ENCODE measurements at places on chromosomes 3 and 15.

DNA sequence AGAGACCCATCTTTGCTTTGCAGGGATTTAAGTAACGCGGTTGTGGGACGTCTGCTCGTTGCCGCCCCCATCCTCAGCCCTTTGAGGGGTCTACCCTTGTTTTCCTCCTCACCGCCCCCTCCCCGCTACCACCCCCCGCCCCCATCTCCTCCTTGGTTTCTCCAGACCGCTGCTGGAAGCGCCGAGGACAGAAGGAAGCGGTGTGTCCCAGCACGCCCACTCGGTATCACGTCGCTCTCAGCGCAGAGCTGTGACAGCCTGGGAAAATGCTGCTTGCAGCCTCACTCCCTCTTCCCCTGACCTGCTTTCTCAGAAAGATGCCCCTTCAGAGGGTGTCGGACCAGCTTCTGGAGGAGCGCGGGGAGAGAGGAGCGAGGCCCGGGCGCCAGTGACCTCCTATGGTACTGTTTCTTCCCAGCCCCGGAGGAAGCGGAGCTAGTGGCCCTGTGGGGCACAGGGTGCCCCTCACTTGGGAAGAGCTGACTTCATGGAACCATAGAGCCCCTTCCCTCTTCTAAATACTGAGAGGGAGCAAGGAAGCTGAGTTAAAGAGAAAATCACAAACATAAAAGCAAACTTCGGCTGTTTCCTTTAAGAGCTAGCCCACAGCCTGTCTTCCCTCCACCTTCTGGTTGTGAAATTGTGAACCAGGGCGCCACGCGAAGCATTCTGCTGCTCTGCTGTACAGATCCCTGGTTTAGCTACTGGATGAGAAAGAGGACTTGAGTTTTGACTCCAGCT, 698 bp downstream of the IL1RAP start:
- peak; percentile 51 for DNase-seq

- no peak for DNase-seq
Observed at GRCh38 chr15:34808016-34808415, 12.7 kb upstream of the ACTC1 start.

- no peak for DNase-seq
Observed at GRCh38 chr3:102470066-102470465, 35.3 kb downstream of the ZPLD1 start.

DNA sequence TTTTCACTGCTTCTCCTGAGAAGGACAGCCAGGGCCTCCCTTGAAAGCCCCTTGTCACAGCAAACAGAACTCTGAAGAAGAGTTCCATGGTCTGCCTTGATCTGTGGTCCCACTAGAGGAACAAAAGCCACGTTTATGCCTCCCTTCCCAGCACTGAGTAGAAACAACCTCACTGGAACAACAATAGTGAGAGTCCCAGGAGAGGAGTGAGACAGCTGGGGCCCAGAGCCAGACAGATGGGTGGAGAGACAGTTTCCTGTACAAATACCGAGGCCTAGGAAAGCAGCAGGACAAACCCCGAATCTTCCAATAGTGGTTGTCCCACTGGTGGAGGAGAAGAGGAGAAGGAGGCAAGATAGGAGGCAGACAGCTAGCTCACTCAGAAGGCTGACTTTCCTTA, 106.1 kb downstream of the WDR76 start:
- DNase-seq = no peak

- peak; percentile 89 for DNase-seq
Observed at GRCh38 chr15:90956274-90957030, 1.8 kb downstream of the RCCD1 start.

GRCh38 chr15:93088981-93089726, at the start of gene RGMA:
RGMA (minus strand) TSS chr15:93089211; CDS start chr15:93088932, 279 bp downstream.
- DNase-seq = peak; percentile 71

GRCh38 chr3:34109846-34110245, 311.4 kb downstream of the PDCD6IP start:
- no peak for DNase-seq

- no peak for DNase-seq
Observed at GRCh38 chr3:59752925-59753324, 703.1 kb upstream of the CFAP20DC start.

GRCh38 chr3:30042274-30042859, 564.0 kb upstream of the TGFBR2 start:
- DNase-seq = peak; percentile 47

DNA sequence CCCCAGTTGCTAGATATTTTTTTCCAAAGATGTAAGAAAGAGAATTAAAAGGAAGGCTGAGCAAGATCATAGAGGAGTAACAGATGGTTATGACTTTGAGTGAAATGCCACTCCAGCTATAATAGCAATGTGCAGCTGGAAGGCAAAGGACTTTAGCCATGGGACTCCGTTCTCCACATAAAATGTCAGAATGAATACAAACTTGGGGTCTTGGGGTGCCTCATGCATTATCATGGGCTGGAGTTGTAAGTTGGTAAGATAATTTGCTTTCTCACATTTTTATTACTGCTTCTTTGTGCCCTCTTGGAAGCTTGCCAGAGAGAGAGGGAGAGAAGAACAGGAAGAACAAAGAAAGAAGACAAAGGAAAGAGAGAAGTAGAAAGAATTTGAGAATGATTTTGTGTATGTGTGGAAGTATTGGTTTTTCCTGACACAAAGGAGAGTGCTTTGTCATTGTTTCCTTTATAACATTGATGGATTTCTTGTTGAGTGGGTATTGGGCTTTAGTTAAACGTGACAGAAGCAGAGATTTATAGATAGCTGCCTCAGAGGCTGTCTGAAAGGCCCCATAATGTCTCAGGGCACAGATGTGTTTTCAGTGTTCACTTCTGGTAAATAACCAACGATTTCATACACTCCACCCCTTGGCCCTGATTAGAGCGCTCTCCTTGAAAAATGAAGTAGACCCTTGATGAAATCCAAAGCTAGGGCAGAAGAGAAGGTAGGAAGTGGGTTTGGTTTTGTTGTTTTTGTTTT, 715.3 kb downstream of the NR2F2 start:
- DNase-seq = no peak

DNA sequence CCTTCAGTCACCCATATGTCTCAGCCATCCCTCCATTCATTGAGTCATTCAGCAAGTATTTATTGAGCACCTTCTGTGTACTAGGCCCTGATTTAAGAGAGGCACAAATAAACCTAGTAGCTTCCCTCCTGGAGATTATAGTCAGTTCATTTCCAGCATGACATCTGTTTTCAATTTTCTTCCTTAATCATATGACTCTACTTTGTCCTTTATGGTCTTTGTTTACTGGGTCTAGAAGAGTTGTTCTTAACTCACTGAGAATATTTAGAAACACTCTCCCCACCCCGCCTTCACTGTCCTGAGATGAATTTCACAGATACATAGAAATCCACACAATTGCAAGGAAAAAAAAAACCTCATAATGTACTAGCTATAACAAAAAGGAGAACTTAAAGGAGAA, 44.8 kb upstream of the ADAMTS9 start:
- no peak for DNase-seq

DNA sequence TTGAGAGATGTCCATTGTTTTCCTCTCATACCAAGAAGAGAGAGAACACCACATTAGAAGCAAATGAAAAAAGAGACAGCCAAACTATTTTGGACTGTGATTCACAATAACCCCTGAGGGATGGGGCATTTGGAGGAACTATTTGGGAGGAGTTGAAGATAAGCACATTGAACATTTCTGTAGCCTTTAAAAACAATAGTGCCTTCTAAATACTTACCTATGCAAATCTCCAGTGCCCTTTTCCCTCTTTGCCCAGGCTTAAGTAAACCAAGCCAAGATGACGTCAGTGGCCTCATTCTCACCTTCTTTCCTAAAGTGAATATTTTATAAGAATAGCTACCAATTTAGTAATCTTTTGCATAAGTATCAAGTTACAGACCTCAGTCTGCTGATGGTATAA, 89.7 kb upstream of the COL8A1 start:
- DNase-seq = no peak

DNA sequence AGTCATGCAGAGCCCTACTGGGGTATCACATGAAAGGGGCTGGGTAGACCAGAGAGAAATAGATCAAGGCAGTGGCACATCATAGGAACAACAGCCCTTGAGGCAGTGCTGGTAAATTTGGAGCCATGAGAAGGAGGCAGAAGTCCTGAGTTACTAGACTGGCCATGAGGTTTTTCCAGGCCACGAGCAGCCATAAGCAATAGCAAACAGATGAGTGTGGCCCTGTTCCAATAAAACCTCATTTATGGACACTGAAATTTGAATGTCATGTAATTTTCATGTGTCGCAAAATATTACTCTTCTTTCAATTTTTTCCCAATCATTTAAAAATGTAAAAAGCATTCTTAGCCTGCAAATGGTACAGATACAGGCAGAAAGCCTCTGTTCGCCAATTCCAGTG, 28.1 kb upstream of the LRRN1 start:
- no peak for DNase-seq

GRCh38 chr15:25905140-25905539, 42.0 kb upstream of the ATP10A start:
- no peak for DNase-seq

DNA sequence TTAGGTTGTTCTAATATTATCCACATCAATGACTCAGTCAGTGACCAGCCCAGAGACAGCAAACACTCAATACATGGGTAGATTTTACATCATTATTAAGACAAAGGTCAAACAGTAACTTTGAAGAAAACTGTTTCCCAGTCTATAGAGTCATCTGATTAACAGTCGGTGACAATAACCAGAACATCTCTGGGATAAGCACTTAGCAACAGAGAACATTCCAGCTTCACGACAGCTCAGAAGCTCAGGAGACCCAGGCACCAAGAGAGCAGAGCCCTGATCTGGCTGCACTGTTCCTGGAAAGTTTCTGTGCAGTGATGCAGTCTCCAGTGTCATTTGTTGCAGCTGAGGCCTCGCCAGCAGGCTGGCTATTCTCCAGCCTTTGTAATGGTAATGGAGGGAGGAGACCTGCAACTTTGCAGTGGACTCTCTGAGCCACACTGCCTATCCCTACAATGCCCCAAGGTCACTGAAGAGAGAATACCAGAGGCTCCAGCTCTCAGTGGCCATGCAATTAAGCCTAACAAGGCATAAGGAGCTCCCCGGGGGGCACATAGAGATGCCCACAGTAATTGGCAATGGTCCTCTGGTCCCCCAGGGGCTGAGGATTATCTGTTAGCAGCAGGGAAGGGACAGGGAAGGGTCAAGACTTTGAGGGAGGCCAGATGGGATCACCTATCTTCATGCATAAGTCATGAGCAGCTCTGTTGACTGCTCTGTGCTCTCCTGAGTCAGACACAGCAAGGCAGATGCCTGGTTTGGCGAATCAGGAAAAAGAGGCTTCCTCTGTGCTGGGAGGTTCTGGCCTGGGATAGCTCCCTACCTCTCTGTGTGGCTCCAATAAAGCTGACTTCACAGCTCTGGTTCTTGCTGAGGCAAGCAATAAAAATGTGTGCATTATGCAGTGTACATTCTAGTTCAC, 163.6 kb downstream of the CTNNB1 start:
- DNase-seq = no peak

- DNase-seq = no peak
Observed at GRCh38 chr3:78258798-78259197, 1218.9 kb downstream of the ROBO2 start.

- DNase-seq = no peak
Observed at GRCh38 chr15:26682598-26683164, 90.2 kb downstream of the GABRB3 start.

DNA sequence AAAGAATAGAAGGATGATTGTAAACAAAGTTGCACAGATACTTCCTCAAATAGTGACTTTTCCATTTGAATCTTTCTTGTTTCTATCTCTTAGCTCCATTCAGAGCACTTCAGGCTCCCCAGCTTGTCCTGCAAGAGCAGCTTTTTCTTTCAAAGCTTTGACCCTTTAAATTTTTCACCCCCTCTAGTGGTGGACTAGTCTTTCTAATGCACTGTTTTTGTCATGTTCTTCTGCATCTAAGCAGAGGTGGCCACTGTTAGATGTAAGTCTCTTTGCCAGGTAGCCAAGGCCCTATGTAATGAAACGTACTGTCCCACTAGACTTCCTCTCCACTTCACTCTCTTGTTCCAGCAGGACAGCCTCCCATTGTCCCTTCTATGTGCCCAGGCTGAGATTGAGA, 74.0 kb upstream of the MANF start:
- no peak for DNase-seq

DNA sequence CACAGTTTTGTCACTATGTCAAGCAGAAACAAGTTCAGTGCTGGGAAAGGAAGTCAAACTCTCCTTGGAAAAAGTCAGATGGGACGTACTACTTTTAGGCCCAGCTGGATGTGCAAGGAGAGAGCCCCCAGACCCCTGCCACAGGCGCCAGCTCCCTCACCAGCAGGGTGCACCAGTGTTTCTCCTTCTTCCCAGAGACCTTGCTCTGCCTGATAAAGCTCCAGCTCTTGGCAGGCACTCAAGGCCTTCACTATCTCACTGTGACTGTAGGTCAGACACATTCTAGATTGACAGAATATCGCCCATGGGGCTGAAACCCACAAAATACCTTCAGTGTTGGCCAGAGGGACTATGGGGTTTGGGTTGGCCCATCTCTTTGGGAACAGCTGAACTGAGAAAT, 54.8 kb upstream of the CHRNB4 start:
- no peak for DNase-seq

- no peak for DNase-seq
Observed at GRCh38 chr15:49742381-49742780, 121.5 kb downstream of the DTWD1 start.

- DNase-seq = no peak
Observed at GRCh38 chr15:50183112-50183794, 1.3 kb downstream of the SLC27A2 start.

GRCh38 chr3:161508852-161509477, 12.4 kb downstream of the OTOL1 start:
- no peak for DNase-seq
